CD4-positive, alpha-beta T cell treated with Interferon alpha-2 for 1 hour (primary cell): ENCODE measurements at places on chromosomes 11 and 22.

GRCh38 chr22:47352920-47353700 is 590.7 kb downstream of the TBC1D22A start:
- no peak for DNase-seq

GRCh38 chr11:120384476-120384875 is 48.3 kb downstream of the ARHGEF12 start:
- DNase-seq = no peak

DNA sequence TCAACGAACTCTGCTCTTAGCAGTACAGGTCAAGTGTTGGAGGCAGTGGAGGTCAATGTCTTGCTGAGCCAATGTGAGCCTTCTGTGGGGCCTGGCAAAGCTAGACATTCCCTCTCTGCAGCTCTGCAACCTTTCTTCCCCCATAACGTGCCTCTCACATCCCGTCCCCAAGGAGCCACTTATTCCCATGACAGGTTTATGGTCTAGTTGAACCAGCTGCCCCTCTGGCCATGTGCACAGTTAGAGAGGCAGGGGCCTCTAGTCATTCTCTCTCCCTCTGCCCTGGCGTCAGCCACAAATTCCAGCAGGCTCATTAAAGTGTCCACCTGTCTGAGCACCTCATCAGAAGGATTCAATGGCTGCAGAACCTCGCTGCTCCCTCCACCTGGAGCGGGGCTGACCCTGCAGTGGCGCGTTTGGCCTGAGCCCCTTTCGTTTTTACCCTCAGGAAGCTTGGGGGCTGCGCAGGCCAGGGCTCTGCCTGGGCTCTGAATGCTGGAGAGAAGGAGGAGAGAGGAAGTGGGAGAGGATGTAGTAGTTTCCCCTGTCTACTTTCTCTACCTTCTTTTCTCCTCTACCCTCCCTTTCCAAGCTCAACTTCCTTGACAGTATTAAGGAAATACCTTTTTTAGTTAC is 302.1 kb upstream of the B3GAT1 start:
- DNase-seq = no peak

DNA sequence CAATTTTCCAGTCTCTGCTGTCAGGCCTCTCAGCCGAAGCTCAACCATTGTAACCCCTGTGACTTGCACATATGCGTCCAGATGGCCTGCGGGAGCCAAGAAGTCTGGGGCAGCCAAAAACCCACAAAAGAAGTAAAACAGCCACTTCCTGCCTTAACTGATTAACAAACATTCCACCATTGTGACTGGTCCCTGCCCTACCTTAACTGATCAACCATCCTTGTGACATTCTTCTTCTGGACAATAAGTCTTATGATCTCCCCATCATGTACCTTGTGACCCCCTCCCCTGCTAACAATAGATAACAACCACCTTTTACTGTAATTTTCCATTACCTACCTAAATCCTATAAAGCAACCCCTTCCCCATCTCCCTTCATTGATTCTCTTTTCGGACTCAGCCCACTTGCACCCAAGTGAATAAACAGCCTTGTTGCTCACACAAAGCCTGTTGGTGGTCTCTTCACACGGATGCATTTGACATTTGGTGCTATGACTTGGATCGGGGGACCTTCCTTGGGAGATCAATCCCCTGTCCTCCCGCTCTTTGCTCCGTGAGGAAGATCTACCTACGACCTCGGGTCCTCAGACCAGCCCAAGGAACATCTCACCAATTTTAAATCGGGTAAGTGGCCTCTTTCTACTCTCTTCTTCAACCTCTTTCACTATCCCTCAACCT is 1.3 kb upstream of the NDUFC2 start:
- no peak for DNase-seq

- no peak for DNase-seq
These were observed 9.5 kb downstream of the TTLL12 start for GRCh38 chr22:43177479-43177878.

- DNase-seq = peak; percentile 4
These were observed 135.7 kb downstream of the TMEM135 start for GRCh38 chr11:87173185-87174039.

GRCh38 chr11:19679952-19680828 is 32.4 kb upstream of the NAV2 start:
- no peak for DNase-seq

DNA sequence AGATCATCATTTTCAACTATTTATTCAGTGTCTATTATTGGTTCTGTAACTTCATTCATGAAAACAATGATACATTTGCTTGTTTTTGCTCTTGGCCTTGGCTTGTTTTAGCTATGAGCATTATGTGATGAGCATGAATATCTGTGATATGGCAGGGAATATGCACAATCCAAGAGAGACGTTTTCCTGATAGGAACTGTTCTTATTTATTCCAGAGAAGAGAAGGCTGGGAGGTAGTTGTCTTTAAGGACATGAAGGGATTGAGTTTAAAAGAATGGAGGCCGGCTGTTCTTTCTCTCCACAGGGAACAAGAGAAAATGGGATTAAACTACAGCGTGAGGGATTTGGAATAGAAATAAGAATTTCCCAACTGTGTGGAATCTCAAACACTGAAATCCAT is 30.3 kb downstream of the BLID start:
- DNase-seq = no peak

DNA sequence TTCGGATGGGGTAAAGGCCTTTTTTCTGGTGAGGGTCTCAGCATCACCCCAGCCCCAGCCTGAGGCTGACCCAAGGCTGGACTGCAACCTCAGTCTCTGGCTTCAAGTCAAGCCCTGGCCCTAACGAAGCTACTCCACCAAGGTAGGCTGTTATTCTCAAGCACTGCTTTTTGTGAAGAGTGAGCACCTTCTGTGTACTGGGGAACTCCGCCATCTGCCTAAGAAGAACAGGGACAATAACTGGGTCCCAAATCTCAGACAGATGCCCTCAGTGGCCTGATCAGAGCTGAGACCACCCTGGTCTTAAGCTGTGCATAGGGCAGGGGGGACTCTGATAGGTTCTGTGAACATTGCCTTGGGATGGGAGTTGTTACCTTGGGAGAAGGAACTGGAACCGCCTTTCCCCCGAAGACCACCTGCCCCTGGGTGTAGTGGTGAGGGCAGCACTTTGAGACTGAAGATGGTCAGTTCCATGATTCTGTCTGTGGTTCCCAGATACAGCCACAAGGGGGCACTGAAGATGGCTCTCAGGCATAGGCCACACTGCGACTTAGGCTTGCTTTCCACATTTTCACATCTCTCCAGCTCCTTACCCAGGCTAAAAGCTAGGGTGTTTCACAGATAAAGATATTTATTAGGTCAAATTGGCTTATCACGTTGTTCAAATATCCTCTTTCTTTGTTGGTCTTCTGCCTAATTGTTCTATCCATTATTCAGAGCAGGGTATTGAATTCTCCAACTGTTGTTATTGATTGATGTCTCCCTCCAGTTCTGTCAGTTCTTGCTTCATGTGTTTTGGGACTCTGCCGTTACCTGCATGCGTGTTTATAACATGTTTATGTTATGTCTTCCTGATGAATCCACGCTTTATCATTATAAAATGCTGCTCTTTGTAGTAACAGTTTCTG is 11.8 kb upstream of the UVRAG start:
- DNase-seq = peak; percentile 70

- DNase-seq = no peak
These were observed 407.8 kb downstream of the ETS1 start for GRCh38 chr11:128179512-128179911.

- no peak for DNase-seq
These were observed 274.9 kb upstream of the ZC3H12C start for GRCh38 chr11:109818290-109818689.
